ENCODE measurements at places on chromosomes 13 and 19.

DNA sequence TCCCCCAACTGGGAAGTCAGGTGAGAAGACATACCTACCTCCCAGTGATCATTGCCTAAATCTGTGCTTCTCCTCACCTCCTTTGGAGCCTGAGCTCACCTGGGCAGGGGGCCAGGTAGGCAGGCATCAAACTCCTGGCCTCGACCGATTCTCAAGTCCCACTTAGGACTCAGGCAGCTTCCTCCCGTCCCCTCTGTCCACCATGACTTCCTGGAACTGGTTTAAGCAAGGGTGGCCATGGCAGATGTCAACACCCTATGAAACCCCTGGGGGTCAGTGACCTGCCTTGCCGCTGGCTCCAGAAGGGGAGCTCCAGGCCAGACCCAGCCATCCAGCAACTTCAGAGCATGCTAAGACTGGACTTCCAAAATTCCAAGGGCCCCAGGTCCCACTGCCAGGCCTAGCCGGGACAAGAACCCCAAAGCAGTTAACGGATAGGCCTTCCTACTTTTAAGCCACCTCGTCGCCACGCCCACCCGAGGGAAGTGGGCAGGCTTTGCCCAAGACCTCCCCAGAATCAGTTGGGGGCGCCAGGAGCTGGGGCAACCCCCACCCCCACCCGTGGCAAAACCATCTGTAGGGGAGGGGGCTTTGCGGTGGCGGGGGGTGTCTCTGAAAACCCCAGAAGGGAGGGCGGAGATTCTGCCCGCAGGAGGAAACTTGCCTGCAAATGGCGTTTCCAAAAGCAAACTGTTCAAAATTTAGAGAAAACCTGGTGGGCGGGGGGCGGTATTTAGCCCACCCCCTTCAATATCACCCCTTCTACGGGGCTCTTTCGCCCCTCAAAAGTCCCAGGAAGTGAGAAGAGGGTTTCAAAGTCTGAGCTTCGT is 657 bp downstream of the PLIN3 start:
- DNase-seq = no peak

- no peak for DNase-seq
Observed at GRCh38 chr19:34461375-34462100, 20.0 kb upstream of the WTIP start.

DNA sequence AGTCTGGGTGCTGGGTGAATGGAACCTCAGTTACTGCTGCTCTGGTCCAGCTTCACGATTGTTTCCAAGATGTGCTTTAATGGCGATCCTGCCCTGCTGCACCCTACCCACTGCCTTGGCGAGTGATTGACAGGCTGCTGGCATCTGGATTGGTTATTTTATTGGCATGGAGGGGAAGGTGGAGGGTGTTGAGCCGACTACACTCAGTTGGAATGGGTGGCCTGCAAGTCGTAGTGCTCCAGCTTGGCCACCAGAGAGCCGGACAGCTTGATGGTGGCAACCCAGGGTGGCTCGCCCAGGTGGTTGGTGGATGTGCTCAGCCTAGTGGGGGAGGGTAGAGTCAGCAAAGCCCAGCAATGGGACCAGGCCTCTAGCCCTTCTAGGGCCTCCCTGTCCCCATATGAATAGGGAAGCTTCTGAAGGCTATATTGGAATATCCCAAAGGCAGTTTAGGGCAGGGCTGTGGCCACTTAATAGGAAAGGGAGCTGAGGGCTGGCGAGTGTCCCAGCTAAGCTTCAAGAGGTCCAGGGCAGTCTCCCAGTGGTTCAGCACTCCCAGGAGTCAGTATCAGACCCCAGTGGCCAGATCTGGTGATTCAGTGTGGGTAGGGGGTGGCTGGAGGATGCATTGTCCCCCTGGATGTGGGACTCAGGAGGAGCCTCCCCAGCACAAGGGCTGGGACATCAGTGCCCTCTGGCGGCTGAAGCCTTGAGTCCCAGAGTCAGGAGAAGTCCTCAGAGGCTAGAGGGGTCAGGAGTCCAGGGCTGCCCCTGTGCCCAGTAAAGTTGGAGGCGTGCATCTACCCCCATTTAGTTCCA is 3.4 kb downstream of the GGN start:
- DNase-seq = no peak

GRCh38 chr19:1153891-1154730 is 20.0 kb downstream of the SBNO2 start:
- DNase-seq = no peak

- DNase-seq = no peak
Observed at GRCh38 chr13:79775830-79776229, 294.9 kb downstream of the NDFIP2 start.

GRCh38 chr19:15669891-15670290 is 3.0 kb upstream of the CYP4F12 start:
- no peak for DNase-seq

DNA sequence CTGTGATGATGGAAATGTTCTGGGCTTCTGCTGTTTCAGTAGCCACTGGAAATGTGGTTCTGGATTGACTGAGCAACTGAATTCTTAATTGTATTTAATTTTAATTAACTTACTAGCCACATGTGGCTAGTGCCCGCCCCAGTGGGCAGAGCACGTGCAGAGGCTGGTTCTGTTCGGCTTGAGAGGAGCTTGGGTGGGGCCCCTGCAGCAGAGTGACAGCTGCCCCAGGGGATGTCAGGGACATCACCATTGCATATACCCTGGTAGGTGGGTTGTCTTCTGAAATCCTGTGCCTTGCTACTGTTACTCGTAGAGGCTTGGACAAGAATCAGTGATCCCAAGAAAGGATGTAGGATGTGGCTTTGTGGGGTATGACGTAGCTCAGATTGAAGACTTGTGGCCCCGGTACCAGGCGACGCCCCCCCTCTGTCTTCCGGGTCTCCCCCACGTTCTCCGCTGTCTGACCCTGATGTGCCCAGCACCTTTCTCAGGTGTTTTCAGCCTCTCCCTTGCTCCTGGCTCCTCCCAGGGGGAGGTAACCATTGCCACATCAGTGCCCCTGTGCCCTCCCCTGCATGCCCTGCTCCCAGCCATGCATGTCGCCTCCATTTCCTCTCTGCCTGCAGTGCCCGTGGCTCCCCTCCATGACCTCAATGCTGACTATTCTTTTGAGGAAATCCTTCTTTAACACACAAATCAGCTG is 102.6 kb upstream of the RNF113B start:
- no peak for DNase-seq

- DNase-seq = no peak
Observed at GRCh38 chr19:29482855-29483640, 42.7 kb upstream of the VSTM2B start.

DNA sequence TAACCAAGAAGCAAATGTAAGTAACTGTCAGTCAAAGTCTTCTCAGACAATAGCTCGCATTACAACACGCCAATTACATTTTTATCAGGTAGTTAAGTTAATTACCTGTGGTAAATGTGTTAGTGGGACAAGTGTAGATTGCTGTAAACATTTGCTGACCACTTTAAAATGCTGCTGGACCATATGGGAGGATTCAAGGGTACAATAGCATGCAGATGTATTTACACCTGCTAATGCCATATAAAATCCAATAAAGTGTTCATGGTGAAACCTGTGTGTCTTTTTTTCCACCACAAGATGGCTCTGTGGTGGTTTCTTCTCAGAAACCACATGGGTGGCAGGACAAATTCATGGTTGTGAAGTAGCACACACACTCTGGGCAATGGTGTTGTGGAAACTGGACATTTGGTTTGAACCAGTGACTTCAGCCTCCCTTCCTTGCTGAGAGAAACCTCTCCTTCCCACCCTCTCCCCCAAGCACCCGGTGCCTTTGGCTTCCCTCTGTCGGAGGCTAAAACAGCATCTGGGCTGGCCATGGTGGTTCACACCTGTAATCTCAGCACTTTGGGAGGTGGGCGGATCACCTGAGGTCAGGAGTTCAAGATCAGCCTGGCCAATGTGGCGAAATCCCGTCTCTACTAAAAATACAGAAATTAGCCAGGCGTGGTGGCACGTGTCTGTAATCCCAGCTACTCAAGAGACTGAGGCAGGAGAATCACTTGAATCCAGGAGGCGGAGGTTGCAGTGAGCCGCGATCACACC is 18.1 kb upstream of the GTF3A start:
- DNase-seq = peak; percentile 59

DNA sequence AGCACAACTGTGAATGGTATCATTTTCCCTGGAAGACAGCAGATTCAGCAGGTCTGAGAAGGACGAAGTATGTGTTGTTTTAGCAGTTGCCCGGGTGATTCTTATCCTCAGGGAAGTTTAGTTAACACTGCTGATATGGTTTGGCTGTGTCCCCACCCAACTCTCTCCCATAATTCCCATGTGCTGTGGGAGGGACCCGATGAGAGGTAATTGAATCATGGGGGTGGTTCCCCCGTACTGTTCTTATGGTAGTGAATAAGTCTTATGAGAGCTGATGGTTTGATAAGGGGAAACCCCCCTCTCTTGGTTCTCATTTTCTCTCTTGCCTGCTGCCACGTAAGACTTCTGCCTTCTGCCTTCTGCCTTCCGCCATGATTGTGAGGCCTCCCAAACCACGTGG is 81.0 kb upstream of the UBAC2 start:
- DNase-seq = peak; percentile 53

DNA sequence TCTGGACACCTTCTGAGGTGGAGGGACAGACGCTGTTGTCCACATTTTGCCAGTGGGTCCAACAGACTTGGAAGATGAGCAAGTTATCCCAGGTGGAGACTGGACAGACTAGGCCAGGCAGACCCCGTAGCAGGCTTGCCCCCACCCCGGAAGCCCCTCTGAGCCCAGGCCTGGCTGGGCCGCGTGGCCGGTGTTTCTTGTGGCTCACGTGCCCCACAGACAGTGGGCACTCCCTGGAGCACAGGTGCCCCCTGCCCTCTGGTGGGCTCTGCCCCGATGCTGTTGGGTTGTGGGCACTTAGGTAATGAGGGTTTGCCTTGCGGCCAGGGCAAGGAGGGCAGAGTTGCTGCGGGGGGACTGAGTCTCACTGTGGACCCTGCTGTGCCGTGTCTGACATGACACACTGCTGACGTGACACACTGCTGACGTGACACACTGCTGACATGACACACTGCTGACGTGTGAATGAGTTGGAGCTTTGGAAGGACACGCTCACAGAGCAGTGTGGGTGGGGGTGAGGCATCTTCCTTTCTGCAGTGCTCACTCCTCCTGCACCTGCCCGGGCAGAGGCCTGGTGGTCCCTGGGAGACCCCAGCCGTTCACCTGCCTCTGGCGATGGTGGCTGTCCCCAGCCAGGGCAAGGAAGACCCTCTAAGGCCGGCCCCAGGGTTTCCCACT is 25.1 kb downstream of the DOT1L start:
- no peak for DNase-seq

GRCh38 chr13:99446242-99446641 is 55.0 kb upstream of the TM9SF2 start:
- DNase-seq = no peak

GRCh38 chr19:49362929-49363267 is 682 bp upstream of the TEAD2 start:
- DNase-seq = no peak

DNA sequence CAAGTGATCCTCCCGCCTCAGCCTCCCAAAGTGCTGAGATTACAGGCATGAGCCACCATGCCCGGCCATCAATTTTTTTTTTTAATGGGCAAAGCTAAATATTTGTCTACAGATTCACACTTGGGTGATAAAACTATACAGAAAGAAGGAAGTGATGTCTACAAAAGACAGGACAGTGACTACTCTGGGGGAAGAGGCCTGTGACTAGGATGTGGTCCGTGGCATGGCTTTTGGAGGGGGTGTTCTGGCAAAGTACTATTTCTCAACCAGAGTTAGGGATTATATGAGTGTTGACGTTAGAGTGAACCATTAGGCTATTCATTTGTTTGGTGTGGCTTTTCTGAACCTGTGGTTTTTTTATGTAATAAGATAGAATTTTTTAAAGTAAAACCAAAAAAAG is 42.7 kb downstream of the INSR start:
- no peak for DNase-seq

GRCh38 chr19:3302755-3303154 is 63.6 kb upstream of the NFIC start:
- DNase-seq = peak; percentile 6

All from activated CD4-positive, alpha-beta T cell treated with anti-CD3 and anti-CD28 coated beads, Interleukin-2, amount 50 U/mL, for 16 hours (primary cell).